ENCODE measurements at places on chromosomes 1 and 21.

DNA sequence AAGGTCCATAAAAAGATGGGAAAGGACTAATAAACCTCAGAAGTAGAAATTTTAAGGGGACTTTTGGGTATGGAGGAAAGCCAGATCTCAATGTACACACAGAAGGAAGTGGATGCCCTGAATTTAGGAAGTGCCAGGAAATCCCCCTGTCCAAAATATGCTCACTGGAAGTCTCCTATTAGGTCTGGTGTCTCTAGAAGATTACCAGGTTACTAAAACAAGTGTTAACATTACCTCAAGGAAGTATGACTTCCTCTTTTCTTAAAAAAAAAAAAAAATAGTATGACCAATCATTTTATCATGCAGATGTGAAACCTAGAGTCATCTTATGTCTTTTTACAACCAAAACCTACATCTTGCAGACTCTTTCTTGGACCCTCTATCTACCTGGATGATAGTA is 30.7 kb downstream of the CD58 start:
- DNase-seq = no peak

DNA sequence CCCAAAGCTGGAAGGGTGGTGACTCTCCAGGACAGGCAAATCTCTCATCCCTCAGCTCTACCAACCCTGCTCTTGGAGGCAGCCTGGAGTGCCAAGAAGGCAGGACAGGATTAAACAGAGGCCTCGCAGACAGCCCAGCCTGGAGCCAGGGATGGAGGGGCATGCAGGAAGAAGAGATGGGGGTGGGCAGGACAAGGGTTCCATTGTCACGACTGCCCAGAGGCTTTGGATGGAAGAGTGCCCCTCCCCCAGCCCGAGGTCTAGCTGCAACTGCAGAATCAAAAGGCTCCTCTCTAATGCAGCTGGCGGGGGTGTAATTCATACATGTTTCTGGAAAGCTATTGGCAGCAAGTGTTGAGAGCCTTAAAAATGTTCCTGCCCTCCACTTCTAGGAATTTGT is 8.8 kb downstream of the RAB7B start:
- no peak for DNase-seq

DNA sequence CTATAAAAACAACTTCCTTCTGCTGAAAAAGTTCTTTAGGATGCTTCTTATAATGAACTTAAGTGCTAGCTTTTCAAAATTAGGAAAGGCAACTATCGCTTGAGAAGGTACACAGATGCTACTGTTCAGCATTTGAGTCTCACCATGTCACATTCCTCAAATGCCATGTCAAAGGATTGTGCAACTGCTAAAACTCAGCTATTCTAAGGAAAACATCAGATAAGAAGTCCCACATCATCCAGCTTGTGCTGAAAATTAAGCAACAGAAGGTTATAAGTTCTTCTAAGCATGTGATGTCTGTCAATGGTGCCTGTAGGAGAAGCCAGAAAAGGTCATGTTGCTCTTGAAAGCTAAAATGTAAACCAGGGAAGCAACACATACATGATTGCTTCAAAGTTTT is 36.5 kb downstream of the MCOLN2 start:
- DNase-seq = no peak

GRCh38 chr1:24341260-24341659 is 22.1 kb downstream of the GRHL3 start:
- no peak for DNase-seq

GRCh38 chr1:110872745-110873720 is at the start of gene CD53:
Gene CD53 (plus strand): TSS chr1:110873148. CDS start chr1:110891409, 18,261 bp downstream.
- DNase-seq = peak; percentile 47

DNA sequence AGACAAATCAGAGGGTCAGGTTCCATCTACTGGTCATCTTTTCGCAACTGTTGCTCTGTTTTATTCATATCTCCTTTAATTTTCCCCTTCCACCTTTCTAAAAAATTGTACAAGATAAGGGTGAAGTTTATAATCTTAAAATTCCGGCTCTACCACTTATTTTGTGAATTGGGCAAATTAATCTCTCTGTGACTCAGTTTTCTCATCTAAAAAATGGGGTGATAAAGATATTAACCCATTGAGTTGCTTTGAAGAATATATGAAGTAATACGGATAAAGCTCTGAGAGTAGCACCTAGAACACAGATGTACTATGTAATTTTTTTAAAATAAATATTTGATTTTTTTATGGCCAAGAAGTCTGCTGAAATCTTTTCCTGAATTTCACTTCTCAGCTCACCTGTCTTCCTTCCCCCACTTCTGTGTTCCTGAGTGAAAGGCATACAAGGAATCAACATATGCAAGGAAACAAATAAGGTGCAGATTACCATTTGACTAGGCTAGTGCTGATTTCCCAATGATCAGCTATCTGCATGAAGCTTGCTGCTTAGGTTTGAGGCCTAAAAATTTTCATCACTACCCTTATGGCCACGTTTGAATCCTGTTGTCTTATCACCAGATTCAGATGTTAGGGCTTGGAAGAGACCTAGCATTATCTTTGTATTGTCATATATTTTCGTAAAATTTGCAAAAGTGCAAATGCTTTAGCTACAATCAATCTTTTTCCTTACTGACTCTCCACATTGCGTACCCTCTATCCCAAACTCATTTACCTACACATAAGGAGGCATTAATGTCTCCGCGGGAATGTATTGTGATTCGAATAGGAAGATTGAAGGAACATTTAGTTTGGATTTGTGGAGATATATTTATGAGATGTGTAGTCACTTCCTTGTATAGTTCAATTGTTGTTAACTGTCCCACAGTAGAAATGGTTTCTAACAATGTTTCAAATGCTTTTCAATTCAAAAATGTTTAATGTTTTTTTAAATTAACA is 718.3 kb upstream of the PTBP2 start:
- DNase-seq = no peak

DNA sequence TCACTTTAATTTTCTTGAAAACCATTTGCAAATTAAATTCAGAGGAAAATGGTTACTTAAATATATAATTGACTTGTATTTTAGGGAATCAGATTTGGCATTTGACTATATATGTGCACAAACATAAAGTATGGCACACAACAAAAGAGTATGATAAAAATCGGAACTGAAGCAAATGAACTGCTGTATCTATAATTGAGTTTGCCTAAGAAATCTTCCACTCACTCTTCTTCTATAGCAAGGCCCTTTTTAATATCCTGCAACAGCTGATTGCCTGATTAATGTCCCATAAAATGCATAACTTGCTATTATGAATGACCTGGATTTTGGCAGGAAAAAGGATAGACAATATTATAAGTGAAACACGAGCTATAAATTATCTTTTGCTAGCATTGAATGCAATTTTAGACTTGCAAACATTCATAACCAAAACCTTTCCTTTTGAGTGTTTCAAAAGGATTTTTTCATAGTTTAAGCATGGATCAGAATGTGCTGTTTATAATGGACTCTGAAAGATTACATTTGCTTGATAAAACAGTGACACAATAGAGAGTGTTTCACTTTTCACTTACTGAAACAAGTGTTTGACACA is 2204.3 kb downstream of the MRPL39 start:
- no peak for DNase-seq
